Stimulated activated CD4-positive, alpha-beta T cell treated with anti-CD3 and anti-CD28 coated beads, Interleukin-15, amount 100 ng/mL, for 48 hours (primary cell): ENCODE measurements at places on chromosomes 5 and 9.

- no peak for DNase-seq
These were observed 13.2 kb upstream of the LHX2 start for GRCh38 chr9:123998278-123998925.

DNA sequence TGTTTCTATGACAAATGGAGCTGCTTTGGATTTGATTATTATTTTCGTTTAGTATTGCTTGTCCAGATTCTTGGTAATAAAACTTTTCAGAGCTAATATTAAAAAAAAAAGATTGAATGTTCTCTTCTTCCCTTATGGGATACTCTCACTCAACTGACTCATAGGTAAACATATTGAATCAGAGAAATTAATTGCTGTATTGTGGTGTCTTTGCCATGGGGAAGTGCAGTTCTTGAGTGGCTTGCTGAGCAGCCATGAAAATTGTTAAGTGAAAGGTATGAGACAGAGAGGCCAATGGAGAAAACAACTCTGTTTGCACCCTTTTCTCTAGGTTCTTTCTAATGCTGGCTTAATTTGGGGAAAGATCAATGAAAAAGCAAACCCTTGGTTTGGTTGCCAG lies 149.9 kb upstream of the HMHB1 start:
- no peak for DNase-seq

- DNase-seq: no peak
These were observed 40.5 kb downstream of the PBX3 start for GRCh38 chr9:125787715-125788114.

- no peak for DNase-seq
These were observed 190.8 kb upstream of the HAPLN1 start for GRCh38 chr5:83911367-83911919.

GRCh38 chr5:148209151-148209770 lies 6.4 kb downstream of the SPINK6 start:
- no peak for DNase-seq

DNA sequence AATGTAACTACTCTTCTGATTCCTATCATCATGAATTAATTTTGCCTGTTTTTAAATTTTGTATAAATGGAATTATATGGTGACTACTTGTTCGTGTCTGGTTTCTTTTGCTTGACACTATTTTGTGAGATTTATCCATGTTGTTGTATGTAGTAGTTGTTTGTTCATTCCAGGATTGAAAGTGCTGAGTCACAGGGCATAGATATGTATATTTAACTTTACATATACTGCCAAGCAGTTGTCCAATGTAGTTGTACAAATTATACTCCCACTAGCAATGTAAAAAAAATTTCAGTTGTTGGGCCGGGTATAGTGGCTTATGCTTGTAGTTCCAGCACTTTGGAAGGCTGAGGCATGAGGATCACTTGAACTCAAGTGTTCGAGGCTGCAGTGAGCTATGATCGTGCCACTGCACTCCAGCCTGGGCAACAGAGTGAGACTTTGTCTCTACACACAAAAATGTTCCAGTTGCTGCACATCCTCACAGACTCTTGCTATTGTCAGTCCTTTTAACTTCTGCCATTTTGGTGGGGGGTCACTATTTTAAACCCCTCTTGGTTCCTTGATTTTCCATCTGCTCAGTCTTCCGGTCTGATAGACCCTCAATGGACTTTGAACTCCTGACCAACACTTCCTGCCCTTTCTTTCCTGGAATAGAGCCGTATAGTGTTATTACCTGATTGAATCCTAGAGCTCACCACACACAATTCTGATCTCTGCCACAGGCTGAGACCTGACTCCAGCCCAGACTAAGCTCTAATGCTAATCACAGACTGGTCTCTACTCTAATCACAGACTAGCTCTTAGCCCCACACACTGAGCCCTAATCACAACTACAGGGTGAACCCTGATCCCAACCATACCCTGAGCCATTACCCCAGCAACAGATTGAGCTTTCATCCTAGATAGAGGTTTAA lies 69.3 kb upstream of the MELK start:
- no peak for DNase-seq

- no peak for DNase-seq
These were observed 169.3 kb downstream of the FGF18 start for GRCh38 chr5:171588790-171589189.

GRCh38 chr9:73807952-73808351 lies 656.3 kb downstream of the ANXA1 start:
- no peak for DNase-seq

DNA sequence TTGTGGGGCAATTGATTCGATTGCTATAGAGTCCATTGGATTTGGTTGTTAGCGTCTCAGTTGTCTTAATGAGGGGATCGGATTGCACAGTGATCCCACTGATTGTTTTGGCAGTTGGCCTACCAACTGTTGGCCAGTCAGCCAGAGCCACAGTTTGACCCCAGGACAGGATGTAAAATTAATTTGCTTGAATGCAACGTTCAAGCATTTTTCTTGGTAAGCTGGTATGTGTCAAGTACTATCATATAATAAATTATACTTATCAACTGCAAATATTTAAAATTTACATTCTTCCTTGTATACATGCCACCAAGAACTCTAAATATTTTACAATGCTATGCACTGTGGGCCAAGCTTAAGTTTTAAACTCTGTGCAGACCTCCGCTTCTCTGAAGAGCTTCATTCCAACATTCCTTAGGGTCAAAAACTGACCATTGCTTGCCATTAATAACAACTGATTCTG lies 80.4 kb upstream of the OSMR start:
- DNase-seq: no peak

DNA sequence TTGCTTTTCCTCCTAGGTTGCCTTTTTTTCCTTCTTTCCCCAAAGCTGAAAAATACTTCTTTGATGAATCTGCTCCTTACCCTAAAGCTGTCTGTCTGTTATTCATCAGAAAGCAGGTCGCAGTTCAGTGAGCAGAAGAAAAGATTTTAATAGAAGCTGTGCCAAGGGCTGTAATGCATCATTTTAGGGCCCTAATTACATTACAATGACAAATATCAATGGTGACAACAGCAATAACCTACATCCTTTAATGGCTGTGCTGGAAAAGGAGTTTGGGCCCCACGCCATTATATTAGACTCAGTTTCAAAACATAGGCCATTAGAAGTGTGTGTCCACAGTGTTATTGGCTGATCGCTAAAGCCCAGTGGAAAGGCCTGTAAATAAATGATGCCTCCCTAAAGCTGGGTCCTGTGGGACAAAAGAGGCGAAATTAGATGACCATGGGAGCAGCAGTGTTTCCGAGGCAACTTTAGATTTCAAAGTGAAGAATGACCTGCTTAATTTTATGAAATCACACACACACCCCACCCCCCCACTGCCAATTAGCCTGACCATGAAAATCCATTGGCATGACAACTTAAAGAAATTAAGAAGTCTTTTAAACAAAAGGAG lies 38.4 kb downstream of the TLE4 start:
- no peak for DNase-seq

- no peak for DNase-seq
These were observed 28.3 kb upstream of the RAI14 start for GRCh38 chr5:34627794-34628193.

- no peak for DNase-seq
These were observed 20.7 kb downstream of the HK3 start for GRCh38 chr5:176878463-176878862.

GRCh38 chr5:173094012-173094661 lies 38.0 kb downstream of the CREBRF start:
- no peak for DNase-seq

DNA sequence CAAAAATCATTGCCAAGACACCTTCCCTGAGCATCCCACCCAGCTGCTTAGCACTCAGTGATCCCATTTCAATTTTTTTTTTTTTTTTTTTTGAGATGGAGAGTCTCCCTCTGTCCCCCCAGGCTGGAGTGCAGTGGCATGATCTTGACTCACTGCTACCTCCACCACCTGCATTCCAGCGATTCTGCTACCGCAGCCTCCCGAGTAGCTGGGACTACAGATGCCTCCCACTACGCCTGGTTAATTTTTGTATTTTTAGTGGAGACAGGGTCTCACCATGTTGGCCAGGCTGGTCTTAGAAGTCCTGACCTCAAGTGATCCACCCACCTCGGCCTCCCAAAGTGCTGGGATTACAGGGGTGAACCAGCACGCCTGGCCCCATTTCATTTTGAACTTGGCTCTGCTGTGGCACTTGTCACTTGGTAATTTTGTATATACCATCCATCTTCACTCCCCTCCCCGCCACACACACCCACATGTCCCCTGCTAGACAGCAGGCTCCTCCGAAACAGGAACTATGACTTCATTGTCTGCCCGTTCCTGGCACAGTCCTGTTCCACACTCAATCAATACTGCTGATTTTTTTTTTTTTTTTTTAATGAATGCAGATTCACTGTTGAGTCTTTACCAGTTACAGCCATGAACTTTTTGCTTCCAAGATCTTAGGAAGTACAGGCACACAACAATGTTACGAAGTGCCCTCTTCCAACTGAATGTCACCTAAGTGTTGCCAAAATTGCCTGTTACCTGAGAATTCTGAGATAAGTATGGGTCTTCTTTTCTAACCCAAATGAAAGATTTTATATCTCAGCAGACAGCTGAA lies 17.3 kb upstream of the ZBTB34 start:
- DNase-seq: no peak

GRCh38 chr5:131279204-131279603 lies 15.4 kb downstream of the CDC42SE2 start:
- DNase-seq: no peak

DNA sequence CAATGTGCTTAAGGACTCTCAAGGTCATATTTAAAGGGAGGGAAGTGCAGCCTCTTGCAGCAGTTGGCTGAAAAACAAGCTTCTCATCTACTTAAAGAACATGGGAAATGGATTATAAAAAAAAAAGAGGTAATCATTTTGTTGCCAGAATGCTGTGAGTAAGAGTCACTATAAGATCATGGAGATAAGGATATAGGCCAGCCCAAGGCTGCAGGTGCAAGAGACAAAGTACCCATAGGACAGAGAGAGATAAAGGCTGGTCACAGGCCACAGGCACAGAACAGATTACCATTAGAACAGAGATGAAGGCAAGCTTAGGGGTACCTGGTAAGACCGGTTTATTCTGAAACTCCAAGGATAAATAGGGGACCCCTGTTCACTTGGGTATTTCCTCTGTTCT lies 70.5 kb downstream of the CDKN2A start:
- DNase-seq: no peak

DNA sequence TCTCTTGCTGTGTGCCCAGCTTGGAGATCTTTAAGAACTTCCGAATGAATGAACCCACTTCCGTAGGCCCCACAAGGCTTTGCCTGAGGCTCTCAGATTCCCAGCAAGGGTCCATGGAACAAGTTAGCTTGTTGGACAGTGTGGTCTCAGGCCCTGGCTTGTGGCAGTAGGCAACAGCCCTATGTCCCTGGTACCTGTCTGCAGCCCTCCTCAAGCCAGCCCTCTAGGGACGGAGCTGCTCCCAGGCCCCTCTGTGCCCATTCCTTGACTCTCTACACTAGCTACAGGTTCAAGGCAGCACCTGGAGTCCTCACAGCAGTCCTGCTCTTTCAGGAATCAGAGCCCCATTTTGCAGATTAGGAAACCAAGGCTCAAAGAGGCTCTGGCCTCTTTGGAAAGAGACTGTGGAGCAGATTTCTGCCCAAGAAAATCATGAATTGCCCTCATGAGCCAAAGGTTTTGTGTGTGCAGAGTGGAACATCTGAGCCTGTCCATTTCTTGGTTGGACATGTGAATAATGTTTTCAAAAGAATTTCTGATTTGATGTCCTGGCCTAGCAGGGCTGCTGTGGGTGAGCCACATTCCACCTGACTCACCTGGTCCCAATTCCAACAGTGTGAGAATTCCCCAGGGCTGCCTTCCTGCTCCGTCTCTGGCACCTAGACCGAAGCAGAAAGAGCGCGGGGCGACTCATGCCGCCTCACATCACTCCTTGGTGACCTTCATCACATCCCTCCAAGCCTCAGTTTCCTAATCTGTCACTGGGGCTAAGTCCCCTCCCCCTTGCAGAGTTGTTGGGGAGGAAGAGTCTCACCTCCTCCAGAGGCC lies 131.7 kb downstream of the BARX1 start:
- no peak for DNase-seq

DNA sequence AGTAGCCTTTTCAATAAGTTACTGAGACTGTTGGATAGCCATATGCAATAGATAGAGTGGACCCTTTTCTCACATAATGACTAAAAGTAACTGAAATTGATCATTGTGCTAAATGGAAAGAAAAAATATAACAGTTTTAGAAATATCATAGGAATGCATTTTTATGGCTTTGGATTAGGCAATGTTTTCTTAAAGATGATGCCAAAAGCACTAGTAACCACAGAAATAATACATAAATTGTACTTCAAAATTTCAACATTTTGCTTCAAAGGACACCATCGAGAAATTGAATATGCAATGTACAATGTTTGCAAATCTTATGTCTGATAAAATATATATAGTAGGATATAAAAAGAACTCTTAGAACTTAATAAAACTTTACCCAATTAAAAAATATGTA lies 1267.5 kb upstream of the CDH9 start:
- no peak for DNase-seq

DNA sequence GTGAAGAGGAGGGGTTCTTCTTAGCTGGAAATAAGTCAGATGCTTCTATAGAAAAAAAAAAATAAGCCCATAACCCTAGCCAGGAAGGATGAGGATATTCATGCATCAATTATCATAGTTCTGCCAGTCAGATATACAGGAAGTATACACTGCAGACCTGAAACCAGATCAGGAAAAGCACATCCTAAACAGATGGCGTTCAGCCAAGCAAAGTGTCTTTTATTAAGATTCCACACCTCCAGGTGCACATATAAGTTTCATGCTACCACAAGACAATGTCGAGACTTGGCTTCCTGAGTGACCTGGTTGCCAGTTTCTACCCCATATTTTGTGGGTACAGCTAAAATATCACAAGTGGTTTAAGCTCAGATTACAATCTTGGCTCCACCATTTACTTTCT lies 108.3 kb downstream of the CETN3 start:
- no peak for DNase-seq

DNA sequence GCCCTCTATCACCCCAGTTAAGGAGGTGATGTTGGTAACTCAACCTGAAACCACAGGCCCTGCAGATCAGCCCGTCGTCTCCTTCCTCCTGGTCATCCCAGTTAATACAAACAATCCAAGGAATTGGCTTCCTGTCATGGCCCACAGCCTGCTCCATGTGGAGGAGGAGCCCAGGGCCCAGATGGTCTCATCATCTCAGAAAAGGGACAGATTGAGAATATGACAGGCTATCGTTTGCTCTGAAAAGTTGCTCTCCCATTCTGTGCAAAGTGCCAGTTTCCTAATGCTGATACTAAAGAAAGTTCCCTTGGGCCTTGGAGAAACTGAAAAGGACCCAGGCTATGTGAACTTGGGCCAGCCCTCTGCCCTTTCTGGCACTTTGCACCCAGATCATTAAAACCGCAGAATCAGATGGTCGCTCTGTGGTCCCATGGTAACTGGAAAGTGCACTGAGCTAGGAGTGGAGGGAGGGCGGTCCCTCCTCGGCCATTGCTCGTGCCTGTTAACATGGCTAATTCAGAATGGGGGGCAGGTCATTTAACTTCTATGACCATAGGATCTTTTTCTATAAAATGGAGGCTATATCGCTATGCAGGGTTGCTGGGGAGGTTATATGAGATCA lies 675 bp upstream of the SPAAR start:
- no peak for DNase-seq

GRCh38 chr5:58922461-58923171 lies 339.7 kb downstream of the RAB3C start:
- DNase-seq: no peak
